ENCODE measurements at places on chromosomes 12 and 14.
A peak's percentile ranks its signal among the peaks of the same experiment; 100 is the strongest.

DNA sequence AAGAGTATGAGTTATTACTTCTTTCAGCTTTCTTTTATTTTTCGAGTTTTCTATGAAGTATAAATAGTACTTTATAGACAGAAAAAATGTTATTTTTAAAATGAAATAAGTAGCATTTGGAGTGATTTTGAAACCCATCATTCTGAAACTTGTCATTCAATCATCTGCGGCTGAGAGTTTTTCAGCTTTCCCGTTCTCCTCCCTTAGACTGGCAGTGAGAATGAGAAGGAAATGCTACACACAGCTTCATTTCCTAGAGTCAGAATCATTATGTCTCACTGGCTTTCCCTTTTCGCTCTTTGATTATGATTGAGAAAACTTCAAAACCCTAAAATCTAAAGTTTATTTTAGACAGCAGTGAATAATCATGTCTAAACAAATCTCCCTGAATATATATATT lies 33.7 kb upstream of the GNPNAT1 start:
- DNase-seq: no peak

- DNase-seq: no peak
These were observed 121.7 kb upstream of the CAND1 start for GRCh38 chr12:67147447-67147846.

- no peak for DNase-seq
These were observed 49.8 kb downstream of the CCDC60 start for GRCh38 chr12:119384340-119384739.

DNA sequence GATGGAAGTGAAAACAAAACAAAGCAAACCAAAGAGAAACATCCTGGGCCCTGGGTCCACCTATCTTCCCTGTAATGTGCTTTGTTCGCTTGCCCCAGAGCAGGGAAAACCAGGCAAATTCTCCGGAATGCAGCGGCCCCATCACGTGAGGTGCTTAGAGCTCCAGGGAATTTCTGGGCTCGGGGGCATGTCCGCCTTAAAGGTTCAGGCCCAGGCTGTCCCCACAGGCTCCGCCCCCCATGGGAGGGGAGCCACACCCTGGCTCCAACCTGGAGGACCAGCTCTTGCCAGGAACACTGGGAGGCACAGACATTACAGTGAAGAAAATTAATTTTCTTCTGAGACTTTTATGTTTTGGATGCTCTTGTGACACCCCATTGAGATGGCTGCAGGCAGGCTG lies 69.9 kb downstream of the RBM19 start:
- no peak for DNase-seq

DNA sequence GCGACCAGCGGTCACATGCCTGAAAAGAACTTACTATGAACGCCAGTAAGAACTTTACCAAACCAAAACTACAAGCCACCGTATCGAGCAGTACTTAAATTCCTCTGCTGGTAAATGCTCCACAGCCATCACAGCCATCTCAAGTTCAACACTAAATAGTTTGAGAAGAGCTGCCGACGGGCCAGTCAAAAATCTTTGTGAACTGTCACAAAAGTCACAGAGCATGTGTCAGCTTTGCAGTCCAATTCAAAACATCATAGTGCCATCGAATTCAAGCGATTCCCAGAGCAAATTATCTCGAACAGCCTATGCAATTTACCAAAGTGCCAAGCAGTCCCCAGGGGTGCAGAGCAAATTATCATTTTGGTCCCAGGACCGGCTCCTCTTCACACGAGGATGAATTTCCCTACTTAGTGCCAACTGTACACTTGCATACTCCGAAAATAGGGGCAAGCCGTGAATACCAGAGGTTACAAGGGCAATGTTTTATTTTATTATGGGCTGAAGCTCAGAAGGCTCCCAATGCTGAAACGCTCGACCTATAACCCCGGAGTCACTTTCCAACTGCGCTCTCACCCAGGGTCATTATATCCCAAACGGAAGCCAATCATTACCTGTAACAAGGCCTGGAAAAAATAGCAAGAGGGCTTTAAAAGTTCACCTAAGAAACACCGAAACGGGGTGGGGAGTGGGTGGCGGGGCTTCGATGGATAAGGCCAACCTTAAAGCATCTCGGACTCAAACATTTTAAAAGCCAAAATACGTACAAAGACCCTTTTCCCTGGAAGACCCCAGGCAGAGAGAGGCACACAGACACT lies 1.1 kb downstream of the LRP6 start:
- DNase-seq: no peak

GRCh38 chr14:67622675-67623074 lies 3.0 kb downstream of the ARG2 start:
- DNase-seq: peak; percentile 76

- DNase-seq: no peak
These were observed 1.6 kb downstream of the CACNA1C start for GRCh38 chr12:2054091-2055018.

GRCh38 chr14:103576371-103577024 lies 13.7 kb downstream of the COA8 start:
- DNase-seq: peak; percentile 76

GRCh38 chr14:27050208-27050607 lies 452.4 kb upstream of the NOVA1 start:
- DNase-seq: no peak

DNA sequence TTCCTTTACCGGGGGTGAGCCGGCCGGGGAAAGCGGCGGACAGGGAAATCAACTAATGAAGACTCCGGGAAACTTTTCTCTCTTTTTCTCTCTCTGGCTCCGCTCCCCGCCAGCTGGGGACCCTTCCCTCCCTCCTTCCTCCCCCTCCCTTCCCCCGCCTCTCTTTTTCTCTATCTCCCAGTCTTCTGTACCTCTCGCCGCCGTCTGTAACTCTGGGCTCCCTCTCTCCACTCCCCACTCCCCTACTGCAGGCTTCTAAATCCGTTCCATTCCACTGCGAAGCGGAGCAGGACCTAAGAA lies 6.9 kb upstream of the HOXC11 start:
- DNase-seq: no peak

DNA sequence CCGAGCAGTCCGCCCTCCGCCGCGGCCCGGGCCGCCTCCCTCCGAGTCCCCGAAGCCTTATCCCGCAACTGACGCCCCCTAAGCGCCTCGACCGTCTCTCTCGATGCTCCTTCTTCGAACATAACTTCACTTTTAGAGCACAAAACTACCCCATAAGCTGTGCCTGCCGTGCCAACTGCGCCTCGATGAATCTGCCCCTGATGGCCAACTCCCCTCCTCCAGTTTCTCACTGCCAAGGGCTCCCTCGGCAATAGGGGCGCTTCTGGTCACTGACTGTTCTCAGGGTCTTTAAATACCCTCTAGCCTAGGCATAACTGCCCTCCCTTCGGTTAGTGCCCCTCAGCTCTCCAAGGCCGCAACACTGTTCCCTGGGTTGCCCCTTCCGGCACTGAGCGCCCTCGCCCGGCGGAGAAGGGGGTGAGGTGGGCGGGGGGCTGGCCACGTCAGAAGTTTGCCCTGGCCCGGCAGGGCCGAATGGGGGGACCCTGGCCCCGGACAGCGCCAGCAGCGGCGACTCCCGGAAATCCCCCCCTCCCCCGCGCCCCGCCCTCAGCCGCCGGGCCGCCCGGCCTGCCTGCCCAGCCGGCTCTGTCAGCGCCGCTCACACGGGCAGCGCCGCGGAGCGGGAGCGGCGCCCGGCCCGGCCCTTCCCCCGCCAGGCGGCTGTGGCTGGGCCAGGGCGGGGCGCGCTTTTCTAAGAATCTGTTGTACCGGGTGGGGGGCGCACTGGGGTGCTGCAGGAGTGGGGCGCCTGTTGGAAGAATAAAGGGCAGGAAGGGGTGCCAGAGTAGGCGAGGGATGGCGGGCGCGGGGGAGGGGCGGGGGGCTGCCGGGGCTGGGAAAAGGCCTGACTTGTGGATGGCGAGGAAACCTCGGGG lies 10.6 kb downstream of the RARG start:
- DNase-seq: peak; percentile 64

GRCh38 chr12:45669093-45669492 lies 60.4 kb upstream of the ARID2 start:
- DNase-seq: no peak

DNA sequence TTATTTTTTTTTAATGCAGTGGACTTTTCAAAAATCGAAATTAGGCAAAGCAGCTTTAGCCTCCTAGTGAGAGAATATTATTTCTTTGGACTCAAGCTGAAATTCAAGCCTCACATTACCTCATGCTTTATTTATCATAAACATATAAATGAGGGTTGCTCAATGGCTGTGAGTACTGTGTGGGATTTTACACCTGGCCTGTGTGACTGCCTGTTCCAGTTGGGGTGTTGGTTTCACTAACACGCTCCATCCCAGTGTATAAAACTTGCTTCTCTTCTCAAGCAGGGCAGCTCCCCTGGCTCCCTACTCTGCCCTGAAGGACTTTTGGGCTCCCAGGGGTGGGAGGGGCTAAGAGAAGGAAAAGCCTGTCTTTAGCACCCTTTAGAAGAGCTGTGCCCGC lies 15.0 kb downstream of the ANKLE2 start:
- no peak for DNase-seq

DNA sequence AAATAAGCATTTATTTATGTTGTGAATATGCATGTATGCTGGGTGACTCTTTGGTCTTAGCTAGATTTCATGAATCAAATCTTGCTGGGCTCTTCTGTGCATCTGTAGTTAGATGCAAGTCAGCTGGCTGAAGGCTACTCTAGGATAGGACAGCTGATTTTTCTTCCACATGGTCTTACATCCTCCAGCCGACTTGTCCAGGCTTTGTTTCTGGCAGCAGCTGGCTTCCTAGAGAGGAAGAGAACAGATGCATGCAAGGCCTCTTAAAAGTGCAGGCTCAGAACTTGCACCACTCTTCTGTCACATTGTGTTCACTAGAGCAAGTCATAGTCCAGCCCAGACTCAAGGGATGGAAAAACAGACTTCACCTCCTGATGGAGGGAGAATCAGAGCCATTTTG lies 435.4 kb upstream of the STXBP6 start:
- no peak for DNase-seq

DNA sequence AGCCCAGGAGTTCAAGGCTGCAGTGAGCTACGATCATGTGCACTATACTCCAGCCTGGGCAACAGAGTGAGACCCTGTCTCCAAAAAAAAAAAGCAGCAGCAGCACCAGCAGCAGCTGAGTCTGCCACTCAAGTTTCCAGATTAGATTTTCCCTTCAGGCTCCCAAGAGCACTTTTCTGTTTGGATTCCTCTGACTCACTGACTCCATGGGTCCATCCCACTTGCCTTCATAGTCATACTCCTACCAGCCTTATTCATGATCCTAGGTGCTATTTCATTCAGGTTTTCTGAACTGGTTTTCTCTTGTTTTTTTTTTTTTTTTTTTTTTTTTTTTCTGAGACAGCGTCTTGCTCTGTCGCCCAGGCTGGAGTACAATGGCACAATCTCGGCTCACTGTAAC lies 6.8 kb upstream of the TWF1 start:
- no peak for DNase-seq

- no peak for DNase-seq
These were observed 1.1 kb upstream of the NDUFA12 start for GRCh38 chr12:95004610-95005009.

- DNase-seq: no peak
These were observed 228.0 kb upstream of the ATP2B1 start for GRCh38 chr12:89936631-89937030.

GRCh38 chr12:89206390-89206789 lies 145.9 kb downstream of the DUSP6 start:
- no peak for DNase-seq

GRCh38 chr14:30596935-30597334 lies 25.2 kb upstream of the SCFD1 start:
- DNase-seq: no peak

DNA sequence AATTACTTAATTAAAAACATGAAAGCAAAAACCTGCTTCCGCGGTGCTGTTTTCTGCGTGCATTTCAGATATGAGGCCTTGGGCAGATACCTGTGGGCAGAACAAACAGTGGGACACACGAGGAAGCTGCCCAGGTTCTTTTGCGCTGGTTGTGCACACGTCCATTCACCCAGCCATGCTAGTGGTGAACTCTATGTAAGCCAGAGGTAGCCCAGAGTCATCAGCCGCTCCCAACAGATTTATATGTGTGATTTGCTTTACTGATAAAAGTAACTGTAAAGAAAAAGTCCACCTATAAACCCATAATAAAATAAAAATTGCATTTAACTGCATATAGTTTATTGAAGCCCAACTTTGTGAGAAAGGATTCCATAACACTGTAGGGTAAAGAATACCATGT lies 47.1 kb upstream of the TMEM260 start:
- DNase-seq: no peak

- DNase-seq: no peak
These were observed 6.1 kb downstream of the FAM186A start for GRCh38 chr12:50390316-50390741.

DNA sequence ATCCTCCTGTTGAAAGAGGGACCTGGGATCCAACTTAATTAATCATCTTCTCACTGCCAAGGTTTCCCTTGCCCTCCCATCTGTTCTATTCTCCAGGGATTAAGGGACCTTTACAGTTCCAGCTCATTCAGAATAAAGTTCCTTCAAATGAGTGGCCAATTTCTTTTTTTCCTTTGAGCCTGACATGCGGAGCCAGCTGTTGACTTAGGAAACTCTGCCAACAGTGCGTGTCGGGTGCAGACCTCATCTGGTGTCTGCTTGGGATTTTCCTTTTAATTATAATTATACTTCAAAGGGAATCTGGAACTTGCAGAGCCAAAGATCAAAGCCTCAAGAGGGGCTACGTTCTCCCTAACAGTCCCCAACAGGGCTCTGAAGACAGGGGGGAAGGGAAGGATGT lies 64.8 kb downstream of the CCDC60 start:
- DNase-seq: no peak

- no peak for DNase-seq
These were observed 12.4 kb downstream of the ITGA7 start for GRCh38 chr12:55695349-55695748.

DNA sequence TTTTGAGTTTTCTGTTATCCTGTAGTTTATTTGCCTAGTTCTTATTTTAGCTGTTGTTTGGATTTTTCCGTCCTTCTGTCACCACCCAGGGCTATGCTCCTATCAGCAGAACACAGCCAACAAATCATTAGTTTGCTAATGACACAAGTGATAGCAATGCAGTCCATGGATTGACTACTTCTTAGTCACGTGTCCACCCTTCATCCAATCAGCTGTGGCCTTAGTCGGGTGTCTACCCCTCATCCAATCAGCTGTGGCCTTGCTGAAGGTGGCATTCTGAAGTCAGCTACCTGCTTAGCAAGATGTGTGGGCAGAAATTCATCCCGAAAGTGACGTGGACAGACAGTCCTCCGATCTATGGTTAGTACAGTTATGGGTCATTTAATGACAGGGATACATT lies 182.3 kb downstream of the GALC start:
- DNase-seq: no peak

DNA sequence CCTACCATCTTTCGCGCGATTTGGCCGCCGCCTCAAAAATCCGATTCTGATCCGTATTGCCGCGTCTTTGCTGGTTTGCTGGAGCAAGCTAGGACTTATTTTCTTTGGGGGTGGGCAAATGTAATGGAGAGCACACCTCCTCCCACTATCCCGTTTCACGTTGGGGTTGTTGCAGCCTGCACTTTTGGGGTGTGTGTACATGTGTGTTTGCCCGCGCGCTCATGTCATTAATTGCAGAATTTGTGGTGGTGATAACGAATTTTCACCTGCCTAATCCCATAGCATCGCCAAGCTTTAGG lies 657 bp downstream of the METAP2 start:
- no peak for DNase-seq

All from putamen (tissue), 1 donor.